ENCODE measurements at places on chromosomes 16 and 17.

DNA sequence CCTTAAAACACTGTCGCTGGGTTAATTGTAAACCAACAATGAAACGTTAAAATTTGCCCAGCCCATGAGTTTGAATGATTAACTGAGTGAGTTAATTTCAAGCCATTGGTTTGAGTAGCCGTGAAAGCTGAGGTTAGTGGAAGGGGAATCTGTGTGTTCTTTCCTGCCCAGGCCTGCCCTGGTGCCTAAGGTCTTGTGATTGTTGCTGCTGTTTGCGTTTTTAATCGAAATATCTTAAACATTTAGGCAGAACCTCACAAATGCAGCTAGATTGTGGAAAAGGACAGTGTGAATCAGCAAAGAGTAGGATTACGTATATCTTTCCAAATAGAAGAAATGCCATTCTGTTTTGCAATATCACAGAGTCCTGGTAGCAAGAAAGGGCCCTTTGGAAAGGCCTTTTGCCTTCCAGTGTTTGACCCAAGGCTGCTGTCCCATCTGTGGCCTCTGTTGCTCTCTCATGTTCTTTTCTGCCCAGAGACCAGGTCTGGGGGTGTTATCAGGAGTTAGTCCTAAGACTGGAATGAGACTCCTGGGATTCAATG lies 113.8 kb downstream of the MSI2 start:
- no peak for DNase-seq

DNA sequence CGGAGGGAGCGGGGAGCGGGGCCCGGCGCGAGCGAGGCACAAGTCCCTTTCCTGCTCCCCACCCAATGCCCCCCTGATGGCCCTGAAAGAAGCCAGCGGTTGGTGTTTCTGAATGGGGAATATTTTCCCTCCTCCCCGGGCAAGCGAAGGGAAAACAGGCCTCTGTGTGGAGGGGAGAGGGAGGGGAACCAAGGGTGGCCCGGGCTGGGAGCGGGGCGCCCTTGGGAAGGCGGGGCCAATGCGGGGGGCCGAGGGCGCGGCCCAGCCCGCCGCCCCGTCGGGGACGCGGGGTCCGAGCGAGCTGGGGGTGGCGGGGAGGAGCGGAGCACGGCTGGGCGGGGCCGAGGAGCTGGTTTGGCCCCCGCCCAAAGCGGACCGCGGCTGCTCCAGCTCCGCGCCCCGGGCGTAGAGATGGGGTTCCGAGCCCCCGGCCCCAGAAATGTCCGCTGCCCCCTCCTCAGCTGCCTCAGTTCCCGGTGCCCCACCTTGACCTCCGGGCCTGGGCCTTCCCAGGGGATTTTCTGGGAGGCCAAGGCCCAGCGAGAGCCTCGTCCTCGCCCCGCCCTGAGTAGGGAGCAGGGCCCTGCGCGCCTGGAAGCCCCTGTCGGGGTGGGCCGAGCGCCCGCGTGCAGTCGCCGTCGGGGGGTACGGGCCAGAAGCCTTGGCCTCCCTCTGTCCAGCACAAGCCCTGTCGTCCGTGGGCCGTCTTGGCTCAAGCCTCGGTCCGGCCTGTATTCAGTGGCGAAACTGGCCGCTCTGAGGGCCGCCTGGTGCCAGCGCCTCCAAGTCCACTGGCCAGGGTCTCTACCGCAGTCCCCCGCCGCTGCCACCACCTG lies 3.9 kb upstream of the HEXIM1 start:
- DNase-seq: no peak

- DNase-seq: no peak
Observed at GRCh38 chr17:1347589-1348323, 52.3 kb downstream of the YWHAE start.

DNA sequence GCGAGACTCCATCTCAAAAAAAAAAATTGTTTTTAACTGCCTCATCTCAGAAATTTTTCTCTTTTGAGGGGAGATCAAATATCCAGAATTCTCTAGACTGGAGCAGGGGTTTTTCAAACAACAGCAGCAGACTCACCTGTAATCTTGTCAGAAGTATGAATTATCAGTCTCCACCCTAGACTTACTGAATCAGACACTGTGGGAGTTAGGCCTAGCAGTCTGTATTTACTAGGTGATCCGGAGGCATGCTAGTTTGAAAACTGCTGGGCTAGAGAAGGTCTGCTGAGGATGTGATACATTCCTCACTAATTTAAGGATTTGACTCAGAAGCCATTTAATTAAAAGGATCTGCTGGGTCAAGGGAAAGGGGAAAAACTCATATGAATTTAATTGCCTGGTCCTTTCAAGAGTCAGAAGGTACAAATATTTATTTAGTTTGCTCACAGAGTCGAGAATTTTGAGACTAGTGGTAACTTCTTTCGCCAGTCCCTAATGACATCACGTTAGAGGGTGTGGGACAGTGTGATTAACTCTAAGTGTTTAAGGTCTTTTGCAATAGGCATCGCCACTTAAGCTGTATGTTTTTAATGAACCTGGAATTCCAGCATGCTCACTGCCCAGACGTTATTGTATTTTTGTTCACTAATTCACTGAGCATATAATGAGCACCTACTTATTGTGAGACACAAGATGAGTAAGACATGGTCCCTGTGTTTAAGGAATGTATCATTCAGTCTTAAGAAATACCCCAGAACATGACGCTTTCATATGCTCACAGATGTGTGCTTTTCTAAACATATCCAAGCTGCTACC lies 14.2 kb downstream of the ATP6V0A1 start:
- DNase-seq: no peak

DNA sequence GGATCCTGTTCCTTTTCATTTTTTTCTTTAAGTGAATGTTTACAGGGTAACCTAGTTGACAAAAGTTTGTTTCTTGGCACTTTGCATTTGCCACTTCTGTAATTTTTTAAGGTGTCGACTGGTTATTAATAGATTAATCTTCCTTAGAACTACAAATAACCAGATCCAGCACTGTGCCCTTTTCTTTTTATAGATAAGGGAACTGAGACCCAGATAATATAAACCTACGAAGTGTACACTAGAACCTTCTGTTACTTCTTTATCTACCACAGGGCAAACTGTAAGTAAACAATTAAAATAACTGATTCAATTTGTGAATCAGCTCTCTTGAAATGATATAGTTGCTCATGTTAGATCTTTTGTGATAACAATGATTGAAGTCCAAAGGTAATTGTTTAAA lies 55.4 kb downstream of the NLK start:
- no peak for DNase-seq

GRCh38 chr17:1746975-1747543 lies 4.4 kb downstream of the SERPINF2 start:
- no peak for DNase-seq

GRCh38 chr16:85180827-85181738 lies 68.8 kb upstream of the CIBAR2 start:
- no peak for DNase-seq

DNA sequence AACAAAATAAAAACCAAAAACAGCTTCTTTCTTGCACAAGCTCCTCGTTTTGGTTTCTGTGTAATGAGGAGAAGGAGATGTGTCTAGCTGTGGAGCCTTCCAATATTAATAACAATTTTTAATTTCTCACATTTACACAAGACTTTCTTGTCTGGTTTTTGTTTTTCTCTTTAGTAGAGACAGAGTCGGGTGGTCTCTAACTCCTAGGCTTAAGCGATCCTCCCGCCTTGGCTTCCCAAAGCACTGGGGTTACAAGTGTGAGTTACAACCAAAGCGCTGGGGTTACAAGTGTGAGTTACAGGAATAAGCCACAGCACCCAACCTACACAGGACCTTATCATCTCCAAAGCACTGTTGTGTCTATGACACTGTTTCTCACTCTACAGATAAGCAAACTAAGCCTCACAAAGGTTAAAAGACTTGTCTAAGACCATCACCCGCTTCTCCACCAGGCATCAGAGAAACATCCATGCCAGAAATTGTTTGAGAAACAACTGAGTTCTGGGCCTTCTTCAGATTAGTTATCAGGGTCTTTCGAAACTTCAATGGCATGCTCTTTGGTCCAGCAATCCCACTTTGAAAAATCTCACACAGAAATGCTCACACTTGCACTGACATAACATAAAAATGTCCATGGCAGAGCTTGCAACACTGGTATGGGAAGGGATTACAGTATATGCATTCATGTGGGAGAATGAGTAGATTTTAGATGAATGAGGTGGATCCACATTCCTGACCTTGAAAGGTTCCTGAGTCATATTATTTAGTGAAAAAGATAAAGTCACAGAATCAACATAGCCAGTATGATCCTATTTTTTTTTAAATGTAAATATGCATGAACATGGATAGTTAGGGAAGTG lies 3.9 kb downstream of the ABAT start:
- no peak for DNase-seq
